ENCODE measurements at places on chromosomes 4 and X.

DNA sequence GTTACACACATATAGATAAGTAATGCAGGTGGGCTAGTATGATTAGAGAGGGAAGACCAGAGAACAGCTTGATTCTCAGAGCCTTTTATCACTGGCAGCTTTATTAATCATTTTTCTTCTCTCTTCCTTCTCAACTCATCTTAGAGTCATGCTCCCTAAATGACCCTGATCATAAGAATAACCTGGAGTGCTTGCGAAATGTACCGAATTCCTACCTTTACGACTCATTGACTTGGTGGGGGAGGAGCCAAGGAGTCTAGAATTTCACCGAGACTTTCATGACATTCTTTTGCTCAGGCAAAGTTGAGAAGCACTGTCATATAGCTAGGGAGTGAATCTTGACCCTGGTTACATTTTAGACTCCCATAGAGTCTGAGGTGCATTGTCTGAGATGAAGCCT, 298.9 kb upstream of the PUDP start:
- no peak for DNase-seq

GRCh38 chr4:18034099-18034498, 12.5 kb upstream of the LCORL start:
- DNase-seq, result no peak

GRCh38 chr4:23945451-23946017, 55.7 kb upstream of the PPARGC1A start:
- no peak for DNase-seq

DNA sequence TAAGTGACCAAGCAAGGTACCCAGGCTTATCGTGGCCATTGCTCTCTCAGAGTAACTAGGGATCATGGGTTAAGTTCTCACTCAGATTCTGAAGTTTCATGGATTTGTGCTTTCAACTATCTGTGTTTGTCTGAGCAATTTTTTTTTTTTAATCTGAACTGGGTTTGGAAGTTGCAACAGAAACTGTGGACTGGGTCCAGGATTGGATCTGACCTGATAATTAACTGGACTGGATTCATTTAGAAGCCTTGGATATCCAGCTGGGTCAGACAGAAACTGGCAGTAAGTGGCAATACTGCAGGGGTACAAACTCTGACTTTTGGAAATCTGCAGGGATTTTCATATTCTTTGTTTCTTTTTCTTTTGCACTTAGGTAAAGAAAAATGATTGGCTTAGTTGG, 38.7 kb upstream of the FGF2 start:
- no peak for DNase-seq

DNA sequence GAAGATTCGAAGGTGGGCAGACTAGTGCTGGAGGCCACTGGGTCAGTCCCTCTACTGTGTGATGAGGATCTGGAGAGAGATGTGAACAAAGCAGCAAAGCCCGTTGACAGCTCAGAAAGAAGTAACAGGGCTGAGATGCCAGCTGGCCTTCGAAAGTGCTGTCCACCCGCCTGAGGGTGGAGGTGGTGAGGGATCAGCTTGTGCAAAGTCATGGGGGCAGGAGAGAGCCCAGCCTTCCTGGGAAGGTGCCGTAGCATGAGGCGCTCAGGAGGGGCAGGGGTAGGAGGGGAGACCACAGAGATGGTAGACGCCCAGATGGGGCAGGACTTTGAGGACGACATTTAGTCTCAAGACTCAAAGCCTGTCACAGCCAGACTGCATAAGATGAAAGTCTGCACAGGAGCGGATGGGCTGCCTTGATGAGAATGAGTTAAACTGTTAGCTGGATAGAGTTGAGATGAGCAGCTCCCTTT, 19.7 kb downstream of the TBC1D14 start:
- DNase-seq, result no peak

DNA sequence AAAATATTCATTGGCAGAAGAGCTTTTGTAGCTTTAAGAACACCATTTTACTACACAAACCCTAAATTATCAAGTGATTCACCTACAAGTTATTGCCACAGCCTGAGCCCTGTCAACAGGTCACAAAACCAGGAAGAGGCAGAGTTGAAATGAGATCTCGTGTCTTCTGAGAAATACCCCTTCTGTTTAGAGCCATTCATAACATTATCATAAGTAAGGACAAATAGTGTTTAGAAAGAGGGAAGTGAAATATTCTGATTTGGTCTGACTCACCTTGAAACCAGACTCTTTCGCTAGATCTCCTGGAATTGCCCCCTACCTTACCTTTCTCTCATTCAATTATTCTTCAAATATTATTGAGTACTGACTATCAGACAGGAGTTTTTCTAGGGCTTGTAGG, 5.9 kb downstream of the ETDB start:
- no peak for DNase-seq

GRCh38 chrX:68438575-68438974, 5.3 kb upstream of the OPHN1 start:
- no peak for DNase-seq

GRCh38 chr4:39682138-39682537, 15.8 kb upstream of the UBE2K start:
- no peak for DNase-seq

DNA sequence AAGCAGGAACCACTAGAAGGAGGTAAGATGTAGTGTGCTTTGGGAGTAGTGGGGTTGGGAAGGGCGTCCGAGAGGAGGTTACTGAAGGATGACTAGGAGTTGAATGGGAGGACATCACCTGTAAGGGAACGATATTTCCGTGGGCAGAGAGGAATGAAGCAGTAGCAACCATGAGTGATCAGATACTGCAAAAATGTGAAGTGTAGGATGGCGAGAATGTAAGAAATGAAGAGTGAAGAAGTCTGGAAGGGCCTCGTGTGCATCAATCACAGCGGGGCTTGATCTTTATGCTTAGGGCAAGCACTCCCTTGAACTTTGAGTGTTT, 594 bp downstream of the MSMO1 start:
- DNase-seq, result no peak

GRCh38 chr4:37584071-37584470, 102.1 kb downstream of the RELL1 start:
- no peak for DNase-seq

GRCh38 chr4:65724973-65725372, 54.7 kb upstream of the EPHA5 start:
- no peak for DNase-seq

GRCh38 chr4:25970226-25970675, 56.2 kb downstream of the SMIM20 start:
- no peak for DNase-seq

- no peak for DNase-seq
These were observed 50.7 kb downstream of the SCD5 start for GRCh38 chr4:82747686-82748575.

- no peak for DNase-seq
These were observed 36.7 kb downstream of the KLF8 start for GRCh38 chrX:56268888-56269287.

- DNase-seq, result no peak
These were observed 5.9 kb downstream of the SPARCL1 start for GRCh38 chr4:87523307-87523706.

GRCh38 chr4:105630670-105631655, 77.5 kb downstream of the INTS12 start:
- DNase-seq, result no peak

- no peak for DNase-seq
These were observed 4.8 kb downstream of the WDR44 start for GRCh38 chrX:118350706-118351105.

DNA sequence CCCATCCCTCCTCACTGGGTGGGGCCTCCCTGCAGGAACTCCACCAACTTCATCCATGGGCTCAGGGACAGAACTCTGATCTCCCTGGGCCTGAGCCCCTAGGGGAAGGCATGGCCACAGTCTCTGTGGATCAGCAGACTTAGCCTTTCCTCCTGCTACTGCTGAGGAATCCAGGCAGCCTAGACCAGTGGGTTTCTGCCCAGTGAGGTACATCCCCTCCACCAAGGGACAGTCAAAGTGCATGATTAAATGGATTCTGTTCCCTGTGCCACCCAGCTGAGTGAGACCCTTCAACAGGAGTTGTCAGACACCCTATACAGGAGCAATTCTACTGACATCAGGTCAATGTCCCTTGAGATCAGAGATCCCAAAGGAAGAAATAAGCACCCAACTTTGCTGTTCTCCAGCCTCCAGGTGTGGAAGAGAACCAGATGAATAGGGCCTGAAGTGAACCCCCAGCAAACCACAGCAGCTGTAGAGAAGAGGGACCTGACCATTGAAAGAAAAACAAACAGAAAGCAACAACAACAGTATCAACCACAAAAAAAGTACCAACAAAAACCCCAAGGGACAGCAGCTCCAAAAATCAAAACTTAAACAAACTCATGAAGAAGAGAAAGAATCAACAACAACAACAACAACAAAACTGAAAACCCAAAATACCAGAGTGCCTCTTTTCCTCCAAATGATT, 84.8 kb downstream of the CHIC1 start:
- no peak for DNase-seq

GRCh38 chr4:163598028-163598427, 103.5 kb downstream of the TMA16 start:
- DNase-seq, result no peak

GRCh38 chr4:23819041-23819511, 70.8 kb downstream of the PPARGC1A start:
- DNase-seq, result no peak

DNA sequence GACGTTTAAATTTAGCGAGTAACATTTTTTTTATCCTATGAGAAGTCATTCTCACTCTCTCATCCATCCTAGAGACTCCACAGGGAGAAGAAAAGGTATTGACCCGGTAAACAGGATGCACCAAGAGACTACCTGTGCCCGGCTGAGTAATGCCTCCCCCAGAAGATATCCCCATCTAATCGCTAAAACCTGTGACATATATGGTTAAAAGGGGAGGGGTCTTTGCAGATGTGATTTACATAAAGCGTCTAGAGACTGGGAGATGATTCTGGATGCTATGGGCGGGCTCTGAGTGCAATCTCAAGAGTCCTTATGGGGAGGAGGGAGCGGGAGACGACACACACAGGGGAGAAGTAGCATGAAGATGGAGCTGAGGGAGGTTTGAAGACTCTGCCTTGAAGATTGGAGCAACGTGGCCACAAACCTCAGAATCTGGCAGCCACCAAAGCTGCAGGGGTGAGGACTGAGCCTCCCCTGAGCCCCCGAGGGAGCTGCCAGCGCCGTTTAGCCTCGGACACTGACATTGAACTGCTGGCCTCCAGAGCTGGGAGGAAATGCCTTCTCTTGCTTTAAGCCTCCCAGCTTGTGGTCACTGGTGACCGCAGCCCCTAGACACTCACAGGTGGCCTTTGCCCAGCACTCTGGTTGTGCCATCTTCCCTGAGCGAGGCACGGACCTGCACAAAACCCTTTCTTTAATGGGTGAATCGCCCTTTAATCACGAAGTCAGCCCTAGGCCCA, 11.2 kb downstream of the ABLIM2 start:
- no peak for DNase-seq

DNA sequence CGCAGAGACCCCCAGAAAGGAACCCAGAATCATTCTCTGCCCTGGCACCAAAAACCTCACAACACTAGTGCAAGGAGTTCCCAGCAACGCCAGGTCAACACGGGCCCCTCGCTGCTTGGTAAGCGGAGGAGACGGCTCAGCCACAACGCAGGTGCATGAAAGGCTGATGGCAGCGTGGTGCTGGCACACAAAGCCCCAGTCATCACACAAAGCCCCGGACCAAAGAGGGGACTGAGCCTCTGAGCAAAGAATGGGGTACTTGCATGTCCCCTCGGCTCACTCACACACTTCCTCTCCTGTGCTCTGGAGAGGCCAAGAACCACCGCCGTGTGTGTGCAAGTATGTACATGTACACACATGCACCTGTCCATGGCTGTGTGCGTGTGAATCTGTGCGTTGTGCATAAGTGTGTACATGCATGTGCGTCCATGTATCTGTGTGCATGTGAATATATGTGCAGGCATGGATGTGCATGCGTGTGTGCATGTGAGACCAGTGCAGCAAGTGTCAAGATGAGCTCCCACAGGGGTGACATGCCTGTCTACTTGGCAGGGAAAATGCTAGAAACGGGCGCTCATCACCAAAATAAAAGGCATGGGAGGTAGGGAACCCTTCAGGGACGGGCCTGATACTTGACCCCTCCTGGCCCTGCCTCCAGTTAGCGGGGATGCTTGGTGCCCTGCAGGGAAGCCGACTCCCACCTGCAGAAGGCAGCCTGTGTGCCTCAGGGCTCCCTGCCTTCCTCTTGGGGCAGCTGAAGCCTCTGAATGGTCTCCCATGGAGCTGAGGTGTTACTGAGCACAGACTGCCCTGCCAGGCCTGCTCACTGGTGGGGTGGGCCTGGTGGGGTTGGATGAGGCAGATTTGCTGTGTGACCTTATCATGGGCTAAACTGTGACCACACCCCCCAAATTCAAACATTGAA, 60.4 kb downstream of the ZFYVE28 start:
- no peak for DNase-seq

DNA sequence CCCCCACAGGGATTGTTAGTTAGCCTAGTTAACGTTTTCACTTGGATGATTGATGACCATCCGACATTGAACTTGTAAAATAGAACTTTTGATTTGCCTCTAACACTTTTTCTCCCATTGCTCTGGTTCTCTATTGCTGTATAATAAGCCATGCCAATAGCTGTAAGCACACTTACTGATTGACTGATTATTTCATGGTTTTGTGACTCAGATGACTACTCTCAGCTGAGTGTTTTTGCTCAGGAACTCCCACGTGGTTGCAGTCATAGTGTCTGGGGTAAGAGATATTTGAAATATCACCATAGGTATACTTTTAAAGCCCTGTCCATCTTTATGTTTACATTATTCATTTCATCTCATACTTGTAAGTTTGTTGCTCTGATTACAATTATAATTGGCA, 1285.5 kb downstream of the STIM2 start:
- no peak for DNase-seq

- no peak for DNase-seq
These were observed 102.4 kb upstream of the MAML3 start for GRCh38 chr4:140256335-140256734.

- no peak for DNase-seq
These were observed 355.8 kb downstream of the KLHL4 start for GRCh38 chrX:87873347-87873941.

DNA sequence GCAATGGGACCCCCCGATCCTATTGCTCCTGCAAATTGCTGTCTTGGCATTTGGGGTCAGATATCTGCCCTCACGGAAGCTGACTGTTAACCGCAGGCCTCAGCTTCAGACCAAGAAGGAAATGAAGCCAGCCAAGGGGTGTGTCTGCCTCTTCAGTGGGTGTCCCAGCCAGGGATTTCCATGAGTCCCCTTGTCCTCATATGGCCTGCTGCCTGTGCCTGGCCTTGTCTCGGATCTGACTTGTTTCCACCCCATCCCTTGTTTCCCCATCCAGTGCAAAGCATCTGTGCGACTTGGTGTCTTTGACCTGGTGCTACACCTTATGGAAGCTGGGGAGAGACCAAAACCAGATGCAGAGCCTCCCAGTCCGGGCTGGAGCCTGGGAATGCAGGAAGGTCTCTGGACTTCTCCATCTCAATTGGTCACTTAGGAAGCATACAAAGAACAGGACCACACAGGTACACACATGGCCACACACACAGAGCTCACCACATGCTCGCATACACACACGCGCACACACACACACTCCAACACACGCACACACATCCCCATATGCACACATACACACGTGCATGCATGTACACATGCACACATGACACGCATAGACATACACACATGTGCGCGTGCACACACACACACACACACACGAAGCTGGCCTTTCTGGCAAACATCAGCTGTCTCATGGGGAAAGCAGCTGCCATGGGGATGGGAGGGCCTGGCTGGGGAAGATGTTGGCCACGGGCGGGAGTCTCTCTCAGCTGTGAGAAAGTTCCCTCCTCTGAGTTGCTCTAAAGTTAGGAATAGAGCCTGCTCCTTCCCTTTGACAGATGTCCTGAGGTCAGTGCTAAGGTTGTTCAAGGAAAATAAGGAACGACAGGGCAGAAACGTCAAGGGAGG, 65.5 kb downstream of the CRMP1 start:
- DNase-seq, result no peak
